ENCODE measurements at places on chromosomes 13 and 19.

DNA sequence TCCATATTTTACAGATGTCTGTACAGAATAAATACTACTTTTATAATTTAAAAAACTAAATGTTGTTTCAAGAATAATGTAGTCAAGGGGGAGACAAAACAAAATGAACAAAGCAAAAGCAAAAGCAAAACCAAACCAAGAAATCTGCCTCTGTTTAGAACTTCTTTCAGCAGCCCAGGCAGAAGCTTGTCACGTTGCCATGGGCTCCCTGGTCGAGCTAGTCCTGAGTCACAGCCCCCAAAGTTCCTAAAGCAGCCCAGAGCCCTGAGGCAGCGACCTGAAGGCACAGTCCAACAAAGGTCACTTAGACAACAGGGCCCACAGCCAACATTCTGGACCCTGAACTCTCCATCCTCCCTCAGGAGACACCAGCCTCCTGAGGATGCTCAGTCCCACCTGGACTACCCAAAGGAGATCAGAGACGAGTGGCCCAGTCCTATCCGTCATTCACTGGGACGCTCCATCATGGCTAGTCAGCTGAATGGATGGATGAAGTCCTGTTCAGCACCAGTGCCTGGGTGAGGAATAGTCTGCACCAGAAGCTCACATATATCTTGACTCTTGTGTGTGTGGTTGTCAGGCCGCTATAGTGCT is 41.7 kb downstream of the SIAH3 start:
- no peak for DNase-seq

DNA sequence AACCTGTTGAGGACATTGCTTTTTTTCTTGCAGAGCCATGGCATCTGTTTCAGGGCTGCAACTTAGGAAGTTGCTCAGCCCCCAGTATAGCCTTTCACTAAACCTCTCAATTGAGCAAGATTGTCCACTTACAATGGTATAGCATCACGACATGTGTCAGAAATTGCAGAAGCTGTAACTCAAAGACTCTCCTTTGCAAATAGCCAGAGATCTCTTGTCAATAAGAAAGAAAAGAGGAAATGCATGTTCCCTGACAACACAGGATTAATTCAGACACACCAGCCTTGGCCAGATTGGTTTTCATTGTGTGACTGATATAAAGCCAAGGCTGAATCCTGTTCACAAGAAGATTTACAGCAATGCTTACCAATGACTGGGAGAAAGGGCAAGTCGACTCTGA is 38.7 kb upstream of the CYSLTR2 start:
- DNase-seq = no peak

GRCh38 chr19:42872608-42873007 is 6.9 kb downstream of the PSG1 start:
- no peak for DNase-seq

- DNase-seq = no peak
Measured at GRCh38 chr13:41708713-41709112, 251.4 kb downstream of the RGCC start.

DNA sequence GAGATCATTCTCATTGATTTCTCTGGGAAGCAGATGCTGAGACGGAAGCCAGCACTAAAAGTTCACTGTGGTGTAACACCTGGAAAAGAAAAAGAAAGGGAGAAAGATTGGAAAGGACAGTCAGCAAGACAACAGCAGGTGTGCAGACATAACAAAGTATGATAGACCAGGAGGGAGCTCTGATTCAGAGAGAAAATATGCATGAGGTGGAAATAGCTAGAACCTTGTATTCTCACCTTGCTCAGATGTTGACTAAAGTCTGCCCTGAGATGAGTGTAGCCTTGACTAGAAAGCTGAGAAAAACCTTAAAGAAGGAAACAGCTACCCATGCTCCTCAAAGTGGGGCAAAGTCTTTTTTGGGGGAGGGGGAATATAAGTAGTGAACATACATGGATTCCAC is 1711.8 kb downstream of the EFNB2 start:
- no peak for DNase-seq

DNA sequence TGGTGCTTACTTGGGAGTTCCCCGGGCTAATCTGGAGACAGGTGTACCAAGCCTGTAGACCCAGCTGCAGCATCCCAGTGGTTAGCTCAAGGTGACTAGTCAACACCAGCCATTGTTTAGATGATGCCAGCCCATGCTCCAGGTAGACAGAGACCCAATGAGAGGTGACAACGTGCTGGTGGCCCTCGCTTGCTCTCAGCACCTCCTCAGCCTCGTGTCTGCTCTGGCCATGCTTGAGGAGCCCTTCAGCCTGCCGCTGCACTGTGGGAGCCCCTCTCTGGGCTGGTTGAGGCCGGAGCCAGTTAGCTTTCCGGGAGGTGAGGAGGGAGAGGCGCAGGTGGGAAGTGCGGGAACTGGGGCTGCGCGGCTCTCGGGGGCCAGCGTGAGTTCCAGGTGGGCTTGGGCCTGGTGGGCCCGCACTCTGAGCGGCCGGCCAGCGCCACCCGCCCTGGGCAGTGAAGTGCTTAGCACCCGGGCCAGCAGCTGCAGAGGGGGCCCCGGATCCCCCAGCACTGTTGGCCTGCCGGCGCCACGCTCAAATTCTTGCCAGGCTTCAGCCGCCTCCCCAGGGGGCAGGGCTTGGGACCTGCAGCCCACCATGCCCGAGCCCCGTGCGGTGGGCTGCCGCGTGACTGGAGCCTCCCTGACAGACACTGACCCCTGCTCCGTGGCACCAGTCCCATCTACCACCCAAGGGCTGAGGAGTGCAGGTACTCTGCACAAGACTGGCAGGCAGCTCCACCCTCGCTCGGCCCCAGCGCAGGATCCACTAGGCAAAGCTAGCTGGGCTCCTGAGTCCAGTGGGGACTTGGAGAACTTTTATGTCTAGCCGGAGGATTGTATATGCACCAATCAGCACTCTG is 85.9 kb upstream of the VSTM2B start:
- no peak for DNase-seq

DNA sequence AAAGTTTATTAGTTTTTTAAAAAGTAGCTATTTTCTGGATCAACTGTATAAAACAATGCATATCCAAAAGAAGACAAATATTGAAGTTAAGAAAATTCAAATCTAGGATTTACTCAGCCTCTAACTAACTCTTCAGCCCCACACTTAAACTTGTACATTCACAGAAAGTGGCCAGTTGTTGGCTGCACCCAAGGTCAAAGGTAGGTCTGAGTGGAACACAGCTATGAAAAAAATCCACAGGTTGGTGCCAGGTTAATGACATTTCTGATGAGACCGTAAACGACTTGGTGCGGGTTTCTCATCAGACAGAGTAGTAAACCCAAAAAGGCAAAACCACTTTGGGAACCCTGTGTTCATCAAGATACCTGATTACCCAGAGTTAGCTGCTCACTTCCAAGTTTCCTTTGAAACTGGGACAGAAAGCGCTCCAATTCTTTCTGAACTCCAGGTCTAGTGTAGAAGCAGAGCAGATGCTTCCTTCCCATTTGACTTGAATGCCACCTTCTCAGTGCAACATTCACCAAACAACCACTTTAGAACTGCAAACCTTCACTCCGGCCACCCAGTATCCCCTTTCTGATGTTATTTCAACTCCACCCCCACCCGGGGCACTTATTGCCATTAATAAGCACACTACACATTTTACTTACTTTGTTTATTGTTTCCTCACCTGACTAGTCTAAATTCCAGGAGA is 208.3 kb upstream of the STARD13 start:
- DNase-seq = no peak

DNA sequence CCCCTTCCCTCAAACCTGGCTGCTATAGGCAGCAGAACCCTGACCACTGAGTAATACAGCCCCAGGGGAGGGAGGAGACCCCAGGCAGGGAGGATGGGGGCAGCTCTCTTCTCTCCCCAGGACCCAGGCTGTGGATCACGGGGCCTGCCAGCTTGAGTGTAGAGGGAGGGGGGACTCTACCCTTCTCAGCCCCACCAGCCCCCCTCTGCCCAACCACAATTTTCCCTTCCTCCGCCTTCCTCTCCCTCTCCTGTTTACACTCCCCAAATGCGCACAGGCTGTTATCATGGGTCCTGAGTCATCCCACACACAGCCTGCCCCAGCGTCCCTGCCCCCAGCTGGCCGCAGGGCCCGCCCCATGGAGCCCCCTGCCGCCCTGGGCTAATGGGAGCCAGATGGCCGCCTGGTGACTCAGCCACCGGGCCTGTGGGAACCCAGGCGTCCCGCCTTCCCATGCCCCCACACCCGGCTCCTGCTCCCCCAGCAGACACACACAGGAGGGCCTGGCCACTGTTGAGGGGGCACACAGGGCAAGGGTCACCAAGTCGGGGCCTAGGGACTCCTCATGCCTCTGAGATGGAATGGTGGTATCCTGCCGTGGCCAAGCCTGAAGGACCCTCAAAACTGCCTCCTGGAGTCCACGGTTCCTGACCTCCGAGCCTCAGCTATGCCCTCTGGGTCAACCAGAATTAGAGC is 13.6 kb downstream of the CCDC97 start:
- DNase-seq = no peak

GRCh38 chr13:77062097-77062496 is 35.1 kb upstream of the FBXL3 start:
- DNase-seq = no peak

GRCh38 chr13:74816737-74817136 is 665.2 kb downstream of the TBC1D4 start:
- no peak for DNase-seq

- no peak for DNase-seq
Measured at GRCh38 chr19:54124393-54124792, 8.8 kb downstream of the PRPF31 start.

GRCh38 chr13:51451467-51452360 is 1.1 kb downstream of the INTS6 start:
- DNase-seq = peak; percentile 70

GRCh38 chr19:55081770-55082019 is 6.0 kb downstream of the EPS8L1 start:
- DNase-seq = no peak

GRCh38 chr19:48302600-48302959 is 22.8 kb upstream of the EMP3 start:
- DNase-seq = no peak

- no peak for DNase-seq
Measured at GRCh38 chr13:72194523-72194922, 327.5 kb upstream of the DACH1 start.

DNA sequence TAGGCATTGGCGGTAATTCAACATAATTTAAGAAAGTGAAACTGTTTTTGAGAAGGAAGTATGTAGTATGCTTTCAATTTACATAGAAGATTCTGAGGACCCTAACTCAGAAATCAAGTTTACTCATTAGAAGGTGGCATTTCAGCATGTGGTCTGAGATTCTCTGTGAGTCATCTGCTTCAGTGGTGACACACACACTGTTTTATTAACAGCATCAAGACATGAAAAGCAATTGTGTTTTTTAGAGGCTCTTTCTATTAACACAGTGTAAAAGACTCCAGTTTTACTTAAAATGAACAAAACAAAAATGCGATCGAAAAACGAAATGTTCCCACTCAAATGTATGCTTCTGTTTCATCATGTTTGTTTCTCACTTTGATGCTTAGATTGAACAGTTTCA is 802.1 kb upstream of the SLITRK6 start:
- DNase-seq = no peak

GRCh38 chr19:37304190-37304883 is 66.6 kb upstream of the ZNF527 start:
- no peak for DNase-seq

DNA sequence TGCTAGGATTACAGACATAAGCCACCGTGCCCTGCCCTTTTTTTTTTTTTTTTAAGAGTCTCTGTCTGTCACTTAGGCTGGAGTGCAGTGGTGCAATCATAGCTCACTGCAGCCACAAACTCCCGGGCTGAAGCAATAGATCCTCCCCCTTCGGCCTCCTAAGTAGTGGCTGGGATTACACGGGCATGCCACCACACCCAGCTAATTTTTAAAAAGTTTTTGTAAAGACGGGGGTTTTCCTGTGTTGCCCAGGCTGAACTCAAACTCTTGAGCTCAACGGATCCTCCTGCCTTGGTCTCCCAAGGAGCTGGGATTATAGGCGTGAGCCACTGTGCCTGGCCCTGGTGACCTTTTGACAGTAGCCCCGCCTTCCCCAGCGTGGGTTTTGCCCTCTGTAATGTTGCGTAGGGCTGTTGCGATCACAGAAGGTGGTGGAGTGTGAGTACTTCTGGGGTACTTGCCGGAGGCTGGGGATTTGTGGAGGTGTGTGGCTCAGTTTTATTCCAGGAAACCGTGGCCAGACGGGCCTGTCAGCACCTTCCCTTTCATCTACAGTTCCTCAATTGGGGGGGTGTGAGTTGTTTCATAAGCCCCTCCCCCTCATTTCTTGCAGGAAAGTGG is 11.6 kb upstream of the RETN start:
- no peak for DNase-seq

- no peak for DNase-seq
Measured at GRCh38 chr19:58568453-58569130, 4.5 kb downstream of the MZF1 start.

DNA sequence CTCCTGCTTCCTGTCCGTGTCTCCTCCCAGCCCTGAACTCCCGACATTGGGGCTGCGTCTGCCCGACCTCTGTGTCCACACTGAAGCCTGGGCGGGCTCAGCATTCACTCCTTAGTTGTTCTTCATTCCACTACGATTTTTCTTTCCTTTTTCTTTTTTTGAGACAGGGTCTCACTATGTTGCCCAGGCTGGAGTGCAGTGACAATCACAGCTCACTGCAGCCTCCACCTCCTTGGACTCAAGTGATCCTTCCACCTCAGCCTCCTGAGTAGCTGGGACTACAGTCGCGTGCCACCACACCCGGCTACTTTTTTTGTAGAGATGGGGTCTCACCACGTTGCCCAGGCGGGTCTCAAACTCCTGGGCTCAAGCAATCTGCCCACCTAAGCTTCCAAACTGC is 23.5 kb upstream of the SIGLEC11 start:
- DNase-seq = no peak

DNA sequence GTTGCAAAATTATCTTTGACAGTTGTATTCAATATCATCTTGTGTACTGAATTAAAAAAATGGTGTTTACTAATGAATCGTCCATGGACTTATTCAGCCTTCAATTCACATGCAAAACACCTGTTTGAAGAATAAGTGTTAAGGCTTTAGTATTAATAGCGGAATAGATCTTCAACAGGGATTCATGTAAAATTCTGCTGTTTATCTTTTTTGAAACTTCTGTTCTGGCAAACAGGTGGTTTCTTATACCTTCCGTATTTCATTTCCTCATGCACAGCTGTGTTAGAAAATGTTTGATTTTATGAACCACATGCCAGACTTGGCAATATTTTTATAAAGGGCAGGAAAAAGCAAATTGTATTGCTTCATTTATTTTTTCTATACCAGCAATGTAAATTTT is 255.7 kb downstream of the DACH1 start:
- DNase-seq = no peak

DNA sequence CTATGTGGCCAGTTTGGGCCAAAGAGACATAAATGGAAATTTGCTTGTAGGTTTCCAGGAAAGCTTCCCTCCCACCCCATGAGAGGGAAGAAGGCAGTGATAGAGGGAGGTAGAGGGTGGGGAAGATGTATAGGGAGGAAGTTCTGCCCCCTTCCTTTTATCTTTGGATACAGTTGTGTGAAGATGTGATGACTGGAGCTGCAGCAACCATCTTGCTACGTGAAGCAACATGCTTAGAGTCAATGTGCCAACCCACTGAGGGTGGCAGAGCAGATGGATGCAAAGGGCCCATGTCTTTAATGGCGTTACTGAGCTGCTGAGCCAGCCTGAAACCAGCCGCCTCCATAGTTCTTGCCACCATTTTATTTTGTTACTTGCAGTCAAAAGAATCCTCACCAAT is 10.7 kb downstream of the VSIG10L start:
- no peak for DNase-seq

Data from activated effector memory CD4-positive, alpha-beta T cell treated with Interleukin-2 at 50 U/mL for 16 hours (primary cell).